Breast epithelium (tissue), 4 donors: ENCODE measurements at places on chromosomes 6 and 20. TPM values are rescaled to one million over a fixed set of nuclear protein-coding genes. Genes with fewer than 3 reads are reported as not detected.

DNA sequence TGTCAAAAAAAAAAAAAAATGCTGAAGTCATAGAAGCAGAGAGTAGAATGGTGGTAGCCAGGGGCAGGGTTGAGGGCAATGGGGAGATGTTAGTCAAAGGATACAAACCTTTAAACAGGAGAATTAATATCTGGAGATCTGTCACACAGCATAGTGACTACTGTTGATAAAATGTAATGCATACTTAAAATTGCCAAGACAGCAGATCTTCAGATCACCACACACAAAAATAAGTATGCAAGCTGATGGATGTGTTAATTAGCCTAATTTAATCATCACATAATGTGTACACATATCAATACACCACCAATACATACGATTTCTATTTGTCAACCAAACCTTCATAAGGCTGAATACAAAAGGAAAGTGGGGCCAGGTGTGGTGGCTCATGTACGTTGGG lies 83.5 kb upstream of the PHACTR3 start:
- H3K4me3 ChIP-seq, result no peak overlapping the region
- no peak for DNase-seq
- no peak overlapping the region for H3K27ac ChIP-seq
- no peaks in the 10 kb centered on the region for H3K36me3 ChIP-seq
- H3K4me1 ChIP-seq, result no peaks in the 10 kb centered on the region

GRCh38 chr20:35065181-35065580 lies 27.4 kb downstream of the TRPC4AP start:
- no peak overlapping the region for H3K4me3 ChIP-seq
- no peaks in the 10 kb centered on the region for H3K36me3 ChIP-seq
- no peaks in the 10 kb centered on the region for H3K27me3 ChIP-seq
- no peak for DNase-seq

GRCh38 chr20:12695937-12696336 lies 312.8 kb upstream of the SPTLC3 start:
- H3K27me3 ChIP-seq, result no peaks in the 10 kb centered on the region
- DNase-seq, result no peak
- no peak overlapping the region for H3K27ac ChIP-seq
- H3K4me1 ChIP-seq, result no peaks in the 10 kb centered on the region
- no peak overlapping the region for H3K4me3 ChIP-seq

DNA sequence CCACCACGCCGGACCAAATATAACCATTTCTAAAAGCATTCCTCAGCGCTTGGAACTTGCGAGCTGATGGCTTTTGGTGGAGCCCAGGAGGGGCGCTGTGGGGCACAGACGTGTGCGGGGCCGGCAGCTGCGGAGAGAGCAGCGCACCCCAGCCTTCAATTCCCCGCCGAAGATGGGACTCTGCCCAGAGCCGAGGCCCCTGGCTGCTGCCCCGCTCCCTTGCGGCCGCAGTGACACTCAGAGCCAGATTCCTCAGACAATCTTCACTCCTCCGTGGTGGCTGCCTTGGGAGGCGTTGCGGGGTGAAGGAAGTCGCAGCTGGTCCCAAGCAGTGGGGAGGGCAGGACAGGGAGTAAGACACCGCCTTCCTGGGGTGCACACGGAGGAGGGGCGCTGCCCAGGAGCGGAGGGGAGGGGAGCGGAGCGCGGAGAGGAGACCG lies 87.7 kb downstream of the TMEM242 start:
- peaks cover 4% of the 10 kb centered on the region for H3K4me1 ChIP-seq
- no peak for DNase-seq
- H3K27me3 ChIP-seq, result no peaks in the 10 kb centered on the region
- H3K27ac ChIP-seq, result peak overlapping the region; percentile 90

- no peak for DNase-seq
- no peaks in the 10 kb centered on the region for H3K27me3 ChIP-seq
- H3K4me1 ChIP-seq, result no peaks in the 10 kb centered on the region
- H3K4me3 ChIP-seq, result peak overlapping the region; percentile 77
- no peaks in the 10 kb centered on the region for H3K36me3 ChIP-seq
Observed at GRCh38 chr6:99514089-99514488, 1.1 kb downstream of the USP45 start.

DNA sequence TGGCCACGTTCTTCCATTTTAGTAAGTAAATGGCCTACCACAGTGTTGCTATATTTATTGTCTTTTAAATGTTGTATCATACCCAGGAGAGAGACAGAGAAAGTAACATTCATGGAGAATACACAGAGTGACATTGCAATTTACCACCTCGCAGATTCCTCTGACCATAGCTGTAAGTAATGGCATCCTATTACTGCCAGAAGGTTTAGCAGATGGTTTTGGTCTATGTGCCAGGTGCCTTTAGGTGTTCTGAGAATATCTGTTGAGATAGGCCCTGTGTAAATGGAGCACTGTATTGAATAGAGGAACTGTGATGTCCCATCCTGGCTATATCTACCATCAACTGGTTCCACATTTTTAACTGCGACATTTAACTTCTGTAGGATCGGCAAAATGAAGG lies 559.6 kb downstream of the KIF16B start:
- no peaks in the 10 kb centered on the region for H3K4me1 ChIP-seq
- no peak overlapping the region for H3K27ac ChIP-seq
- H3K36me3 ChIP-seq, result no peaks in the 10 kb centered on the region
- DNase-seq, result no peak
- H3K4me3 ChIP-seq, result no peak overlapping the region

DNA sequence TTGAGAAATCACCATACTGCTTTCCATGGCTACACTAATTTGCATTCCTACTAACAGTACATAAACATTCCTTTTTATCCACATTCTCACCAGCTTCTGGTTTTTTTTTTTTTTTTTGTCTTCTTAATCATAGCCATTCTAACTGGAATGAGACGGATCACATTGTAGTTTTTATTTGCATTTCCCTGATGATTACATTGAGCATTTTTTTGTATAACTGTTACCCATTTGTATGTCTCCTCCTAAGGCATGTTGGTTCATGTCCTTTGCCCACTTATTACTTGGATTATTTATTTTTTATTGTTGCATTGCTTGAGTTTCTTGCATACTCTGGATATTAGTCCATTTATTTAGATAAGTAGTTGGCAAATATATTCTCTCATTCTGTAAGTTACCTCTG lies 258.0 kb downstream of the MEI4 start:
- no peaks in the 10 kb centered on the region for H3K36me3 ChIP-seq
- no peaks in the 10 kb centered on the region for H3K27me3 ChIP-seq

PXDC1 gene
- total RNA-seq, result 88.0 TPM

CABLES2 gene
- 1.8 TPM for total RNA-seq

NKAPL gene
- total RNA-seq, result 1.6 TPM

FRK gene
- total RNA-seq, result 5.9 TPM

FAM83C gene
- total RNA-seq, result not detected

SNX9 gene
- total RNA-seq, result 83.2 TPM
